ENCODE measurements at places on chromosomes 3 and 15. TPM values are rescaled to one million over a fixed set of nuclear protein-coding genes. Genes with fewer than 3 reads are reported as not detected.

DNA sequence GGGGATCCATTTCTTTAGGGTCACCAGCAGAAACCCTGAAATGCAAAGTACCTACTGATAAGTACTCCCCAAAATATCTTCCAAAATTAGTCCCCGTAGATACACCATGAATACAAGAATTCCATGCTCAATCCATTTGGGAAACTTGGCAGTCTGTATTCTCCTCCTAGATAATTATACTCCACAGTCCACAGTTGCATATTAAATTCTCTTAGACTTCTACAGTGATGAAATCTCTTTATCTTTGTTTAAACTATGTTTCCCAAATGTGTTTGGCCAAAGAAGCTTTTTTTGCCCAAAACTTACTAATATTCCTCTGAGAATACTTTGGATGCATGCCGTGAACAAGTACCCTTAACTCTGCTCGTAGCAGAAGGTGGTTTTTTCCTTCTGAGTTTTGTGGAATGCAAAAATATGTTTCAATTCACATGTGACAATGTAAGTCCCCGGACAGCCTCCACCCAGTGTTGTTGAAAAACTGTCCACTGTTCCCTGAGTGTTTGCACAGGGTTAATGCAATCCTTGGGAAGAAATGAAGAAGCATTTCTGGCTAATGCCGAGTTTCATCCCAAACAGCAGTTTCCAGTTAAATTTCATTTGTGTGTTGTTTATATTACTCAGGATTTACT lies 126.7 kb downstream of the ARNT2 start:
- DNase-seq, result no peak
- H3K27ac ChIP-seq, result no peak overlapping the region
- H3K27me3 ChIP-seq, result no peaks in the 10 kb centered on the region
- H3K36me3 ChIP-seq, result no peaks in the 10 kb centered on the region
- no peak overlapping the region for H3K4me3 ChIP-seq

DNA sequence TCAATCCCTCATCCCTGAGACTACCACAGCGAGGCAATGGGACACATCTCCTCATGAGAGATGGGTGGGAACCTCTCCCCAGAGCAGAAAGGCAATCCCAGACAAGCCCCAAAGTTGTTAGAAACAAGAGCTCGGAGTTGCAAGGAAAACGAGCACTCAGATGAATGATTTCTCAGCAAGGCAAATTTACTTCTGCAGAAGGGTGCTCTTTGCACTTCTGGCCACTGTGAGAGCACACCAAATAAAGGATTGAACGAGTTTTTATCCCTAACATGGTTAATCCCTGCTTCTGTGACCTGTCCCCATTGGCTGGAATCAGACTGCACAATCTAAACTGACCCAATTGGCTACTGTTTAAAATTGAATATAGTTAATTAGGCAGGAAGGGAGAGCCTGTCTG lies 339.1 kb upstream of the POU1F1 start:
- H3K27ac ChIP-seq, result no peak overlapping the region
- H3K36me3 ChIP-seq, result no peaks in the 10 kb centered on the region
- DNase-seq, result no peak
- H3K27me3 ChIP-seq, result no peaks in the 10 kb centered on the region
- H3K4me3 ChIP-seq, result no peak overlapping the region
- no peaks in the 10 kb centered on the region for H3K4me1 ChIP-seq

DNA sequence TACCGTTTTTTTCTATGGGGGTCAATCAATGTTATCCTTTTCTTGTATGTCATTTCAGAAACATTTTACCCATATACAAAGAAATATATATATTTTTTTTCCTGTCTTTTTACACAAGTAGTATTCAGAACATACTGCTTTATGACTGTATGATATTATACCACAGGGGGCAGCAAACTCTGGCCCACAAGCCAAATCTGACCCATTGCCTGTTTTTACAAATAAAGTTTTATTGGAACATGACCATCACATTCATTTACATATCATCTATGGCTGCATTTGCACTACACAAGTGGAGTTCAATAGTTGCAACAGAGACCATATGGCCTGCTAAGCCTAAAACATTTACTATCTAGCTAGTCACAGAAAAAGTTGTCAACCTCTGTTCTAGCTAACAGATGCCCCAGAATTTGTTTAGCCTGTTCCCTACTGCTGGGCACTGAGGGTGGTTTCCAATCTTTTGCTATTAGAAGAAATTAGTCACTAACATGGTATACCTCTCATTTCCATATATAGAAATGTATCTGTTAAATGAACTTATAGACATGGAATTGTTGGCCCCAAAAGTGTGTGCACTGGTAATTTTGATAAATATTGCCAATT lies 57.7 kb downstream of the BFSP2 start:
- no peaks in the 10 kb centered on the region for H3K36me3 ChIP-seq
- H3K4me1 ChIP-seq, result peaks cover 59% of the 10 kb centered on the region
- no peak overlapping the region for H3K27ac ChIP-seq
- no peak for DNase-seq
- H3K4me3 ChIP-seq, result no peak overlapping the region
- H3K27me3 ChIP-seq, result no peaks in the 10 kb centered on the region

DNA sequence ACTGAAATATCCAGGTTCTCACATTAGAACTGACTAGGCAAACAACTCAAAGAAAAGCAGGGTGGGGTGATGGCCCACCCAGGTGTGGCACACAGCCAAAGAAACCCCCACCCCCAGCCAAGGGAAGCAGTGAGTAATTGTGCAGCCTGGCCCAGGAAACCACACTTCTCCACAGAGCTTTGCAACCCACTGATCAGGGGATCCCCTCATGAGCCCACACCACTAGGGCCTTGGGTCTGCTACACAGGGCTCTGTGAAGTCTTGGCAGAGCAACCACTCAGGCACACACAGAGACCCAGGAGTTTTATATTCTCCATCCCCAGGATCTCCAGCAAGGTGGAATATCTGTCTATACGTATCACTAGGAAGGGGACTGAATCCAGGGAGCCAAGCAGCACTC lies 22.2 kb upstream of the TRIM42 start:
- no peak for DNase-seq
- no peaks in the 10 kb centered on the region for H3K4me1 ChIP-seq
- no peak overlapping the region for H3K4me3 ChIP-seq
- H3K36me3 ChIP-seq, result no peaks in the 10 kb centered on the region

TMOD2 gene
- 1.9 TPM for total RNA-seq

DNA sequence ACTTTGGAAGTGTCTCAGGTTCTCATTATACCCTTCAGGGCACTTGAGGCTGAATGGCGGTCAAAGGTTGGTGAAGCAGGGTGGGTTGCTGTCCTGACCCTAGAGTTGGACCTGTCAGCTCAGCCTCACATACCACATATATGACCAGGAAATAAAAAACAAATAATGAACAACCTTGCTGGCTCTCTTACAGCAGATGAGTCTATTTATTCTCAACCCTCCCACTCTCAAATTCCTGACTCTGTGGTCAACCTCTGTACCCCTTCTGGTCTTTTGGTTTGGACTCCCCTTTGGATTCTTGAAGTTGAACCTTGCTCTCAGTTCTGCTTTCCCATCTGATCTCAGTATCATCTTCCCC lies 16.9 kb downstream of the PPP2R3A start:
- no peaks in the 10 kb centered on the region for H3K36me3 ChIP-seq
- no peaks in the 10 kb centered on the region for H3K4me1 ChIP-seq
- no peak overlapping the region for H3K27ac ChIP-seq
- no peaks in the 10 kb centered on the region for H3K27me3 ChIP-seq
- no peak for DNase-seq
- no peak overlapping the region for H3K4me3 ChIP-seq

- no peak overlapping the region for H3K4me3 ChIP-seq
- peaks cover 16% of the 10 kb centered on the region for H3K4me1 ChIP-seq
- peak; percentile 57 for DNase-seq
- H3K27ac ChIP-seq, result no peak overlapping the region
Observed at GRCh38 chr3:50652709-50653108, 22.0 kb upstream of the DOCK3 start.

- DNase-seq, result no peak
- peaks cover 3% of the 10 kb centered on the region for H3K4me1 ChIP-seq
- no peaks in the 10 kb centered on the region for H3K36me3 ChIP-seq
- no peak overlapping the region for H3K4me3 ChIP-seq
- no peaks in the 10 kb centered on the region for H3K27me3 ChIP-seq
- H3K27ac ChIP-seq, result no peak overlapping the region
Observed at GRCh38 chr3:24641628-24642027, 147.0 kb upstream of the THRB start.

GRCh38 chr3:16257309-16257708 lies 7.4 kb downstream of the DPH3 start:
- no peaks in the 10 kb centered on the region for H3K36me3 ChIP-seq
- no peaks in the 10 kb centered on the region for H3K27me3 ChIP-seq
- no peak for DNase-seq
- H3K4me3 ChIP-seq, result no peak overlapping the region
- no peak overlapping the region for H3K27ac ChIP-seq

- no peak overlapping the region for H3K27ac ChIP-seq
- no peaks in the 10 kb centered on the region for H3K36me3 ChIP-seq
- no peak overlapping the region for H3K4me3 ChIP-seq
Observed at GRCh38 chr15:38810686-38811085, 246.1 kb upstream of the RASGRP1 start.

CYP8B1 gene
- total RNA-seq, result not detected

DNA sequence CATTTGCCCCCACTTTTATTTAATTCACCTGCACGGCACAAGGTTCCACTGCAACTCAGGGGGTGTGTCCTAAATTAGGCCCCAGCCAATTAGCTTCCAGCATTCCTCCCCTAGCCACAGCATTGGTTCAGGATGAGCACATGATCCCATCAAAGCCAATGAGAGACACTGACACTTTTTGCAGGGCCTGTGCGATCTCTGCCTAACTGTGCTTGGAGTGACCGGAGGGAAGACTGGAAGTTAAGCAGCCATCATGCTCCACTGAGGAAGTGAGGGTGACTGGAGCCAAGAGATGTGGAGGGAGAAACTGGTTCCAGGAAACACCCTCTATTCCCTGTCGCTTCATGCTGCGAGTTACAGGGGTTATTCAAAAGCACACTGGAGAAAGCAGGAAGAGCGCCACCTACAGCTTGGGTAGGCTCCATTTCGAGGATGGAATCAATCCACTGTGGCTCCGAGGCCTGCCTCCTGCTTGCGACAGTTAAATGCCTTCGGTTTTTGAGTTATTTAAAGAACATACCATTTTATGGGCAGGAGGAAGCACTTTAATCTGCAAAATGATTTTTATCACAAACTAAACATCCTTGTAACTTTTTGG lies 122.2 kb upstream of the WNT5A start:
- no peak overlapping the region for H3K27ac ChIP-seq
- H3K4me3 ChIP-seq, result no peak overlapping the region
- no peaks in the 10 kb centered on the region for H3K27me3 ChIP-seq
- no peak for DNase-seq
- H3K36me3 ChIP-seq, result no peaks in the 10 kb centered on the region

- DNase-seq, result peak; percentile 56
- H3K27ac ChIP-seq, result no peak within 1 kb of the TSS
- H3K27me3 ChIP-seq, result peaks cover 94% of the 10 kb centered on the region
- peak within 1 kb of the TSS; percentile 55 for H3K4me3 ChIP-seq
Observed at GRCh38 chr15:100879464-100880138, at the start of gene ALDH1A3. TSS of gene ALDH1A3 (plus strand) at chr15:100879831. CDS start at chr15:100879908, 77 bp downstream.

- no peaks in the 10 kb centered on the region for H3K27me3 ChIP-seq
- no peak overlapping the region for H3K27ac ChIP-seq
- H3K4me1 ChIP-seq, result peaks cover 3% of the 10 kb centered on the region
- no peak overlapping the region for H3K4me3 ChIP-seq
- H3K36me3 ChIP-seq, result no peaks in the 10 kb centered on the region
Observed at GRCh38 chr3:45154641-45155147, 8.5 kb upstream of the CDCP1 start.

GRCh38 chr15:29309139-29309538 lies 39.5 kb upstream of the NSMCE3 start:
- no peaks in the 10 kb centered on the region for H3K27me3 ChIP-seq
- no peak overlapping the region for H3K27ac ChIP-seq
- H3K36me3 ChIP-seq, result no peaks in the 10 kb centered on the region
- H3K4me1 ChIP-seq, result no peaks in the 10 kb centered on the region
- DNase-seq, result no peak

DNA sequence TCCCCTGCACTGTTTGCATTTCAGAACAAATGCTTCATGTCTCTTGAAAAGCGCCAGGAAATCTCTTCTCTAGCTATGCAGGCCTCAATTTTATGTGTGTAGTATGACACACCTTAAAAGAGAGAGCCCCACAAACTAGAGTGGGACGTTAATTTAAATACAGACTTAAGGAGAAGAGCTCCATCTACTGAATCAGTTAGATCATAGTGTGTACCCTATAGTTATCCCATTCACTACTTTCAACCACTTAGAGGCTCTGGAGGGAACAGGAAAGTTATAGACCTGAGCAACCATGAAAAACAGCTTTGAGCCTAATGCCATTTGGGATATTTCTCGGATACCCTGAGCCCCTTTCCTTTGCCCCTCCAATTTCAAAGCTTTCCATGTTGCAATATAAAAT lies 153.7 kb downstream of the TIGIT start:
- H3K27ac ChIP-seq, result no peak overlapping the region
- H3K4me3 ChIP-seq, result no peak overlapping the region
- DNase-seq, result no peak
- H3K4me1 ChIP-seq, result peaks cover 5% of the 10 kb centered on the region
- H3K36me3 ChIP-seq, result no peaks in the 10 kb centered on the region
- no peaks in the 10 kb centered on the region for H3K27me3 ChIP-seq

DNA sequence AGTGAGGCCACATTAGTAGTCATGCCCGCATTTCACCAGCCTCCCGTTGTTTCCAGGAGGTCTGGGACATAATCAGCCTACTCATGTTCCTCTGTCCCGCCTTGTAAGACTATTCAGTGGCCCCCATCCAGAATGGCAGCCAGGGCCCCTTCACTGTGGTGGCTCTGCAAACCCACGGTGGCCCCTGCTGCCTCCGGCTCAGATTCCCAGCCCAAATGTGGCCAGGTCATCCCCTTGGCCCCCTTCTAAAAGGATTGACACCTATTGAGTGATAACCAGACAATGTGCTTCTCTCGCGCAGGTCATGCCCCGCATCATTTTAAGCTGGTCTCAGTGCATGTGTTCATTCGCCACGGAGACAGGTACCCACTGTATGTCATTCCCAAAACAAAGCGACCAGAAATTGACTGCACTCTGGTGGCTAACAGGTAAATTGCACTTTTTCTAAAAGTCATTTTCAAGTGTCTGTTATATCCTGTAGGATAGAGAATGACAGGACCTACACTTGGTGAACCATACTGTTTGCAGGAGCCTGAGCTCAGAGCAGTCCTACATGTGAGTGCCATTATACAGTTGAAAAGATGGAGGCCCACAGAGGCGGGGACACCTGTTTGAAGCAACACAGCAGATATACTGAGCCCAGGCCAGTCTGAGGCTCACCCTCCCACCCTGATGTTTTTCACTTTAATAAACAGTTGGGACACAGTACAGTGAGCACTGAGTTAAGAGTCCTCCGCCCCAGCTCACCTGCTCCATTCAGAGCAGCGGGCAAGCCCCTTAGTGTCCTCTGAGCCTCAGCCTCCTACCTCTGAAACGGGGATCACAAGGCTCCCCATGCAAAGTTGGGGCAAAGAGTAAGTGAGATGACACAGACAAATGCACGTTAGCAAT lies 47.7 kb downstream of the PXYLP1 start:
- peak; percentile 24 for DNase-seq
- H3K27ac ChIP-seq, result no peak overlapping the region
- no peaks in the 10 kb centered on the region for H3K27me3 ChIP-seq
- no peaks in the 10 kb centered on the region for H3K36me3 ChIP-seq
- H3K4me1 ChIP-seq, result no peaks in the 10 kb centered on the region
- no peak overlapping the region for H3K4me3 ChIP-seq
